ENCODE measurements at places on chromosomes 7 and 10. TPM values are rescaled to one million over a fixed set of nuclear protein-coding genes. Genes with fewer than 3 reads are reported as not detected.

DNA sequence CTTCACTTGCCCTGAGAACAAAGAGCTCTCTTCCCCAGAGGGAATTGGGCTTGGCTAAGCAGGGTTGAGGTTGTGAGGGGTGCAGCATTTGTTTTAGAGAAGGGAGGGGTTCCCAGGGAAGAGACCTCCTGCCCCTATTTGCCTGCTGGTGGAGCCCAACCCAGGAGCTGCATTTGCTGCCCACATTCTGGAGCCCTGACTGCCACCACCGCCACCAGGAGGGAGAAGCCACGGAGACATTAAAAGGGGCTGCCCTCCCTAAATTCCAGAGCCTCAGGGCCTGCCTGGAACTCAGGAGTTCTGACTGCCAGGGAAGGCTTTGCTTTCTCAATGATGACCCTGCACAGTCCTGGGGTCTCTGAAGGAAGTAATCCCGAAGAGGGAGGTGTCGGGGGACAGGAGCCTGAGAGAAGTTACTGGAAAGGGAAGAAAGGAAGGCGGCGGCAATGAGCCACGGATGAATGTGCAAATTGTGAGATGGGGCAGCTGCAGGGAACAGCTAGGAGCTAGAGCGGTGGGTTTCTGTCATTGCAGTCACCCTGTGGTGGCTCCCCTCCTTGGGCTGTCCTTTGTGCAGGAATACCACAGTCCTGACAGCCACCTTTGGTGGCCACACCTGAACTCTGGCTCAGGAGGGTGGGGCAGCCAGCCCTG is 51.3 kb downstream of the NEURL1 start:
- DNase-seq, result no peak

The LBX1 gene
- not detected for polyA plus RNA-seq

The SPDYE1 gene
- 0.12 TPM for polyA plus RNA-seq

GRCh38 chr7:30776971-30777370 is 5.8 kb downstream of the MINDY4 start:
- no peak for DNase-seq

Measured in naive thymus-derived CD8-positive, alpha-beta T cell (primary cell).